Gastrocnemius medialis (tissue), 4 donors: ENCODE measurements at places on chromosomes 2 and 18. TPM values are rescaled to one million over a fixed set of nuclear protein-coding genes. Genes with fewer than 3 reads are reported as not detected.

Gene WDR75
- total RNA-seq, result 16.7 TPM

Gene CYP1B1
- 29.1 TPM for total RNA-seq

Gene LIMS3
- total RNA-seq, result 23.0 TPM

Gene LRRTM1
- total RNA-seq, result not detected

Gene CACNB4
- total RNA-seq, result 0.46 TPM

Gene FSHR
- total RNA-seq, result not detected

Gene STARD7
- 347 TPM for total RNA-seq

Gene MC5R
- not detected for total RNA-seq

Gene QPCT
- 4.1 TPM for total RNA-seq

Gene GALNT13
- 0.10 TPM for total RNA-seq

Gene PAX3
- 3.7 TPM for total RNA-seq

Gene SKA1
- 0.15 TPM for total RNA-seq

Gene RAB17
- 1.3 TPM for total RNA-seq

Gene CTAGE1
- total RNA-seq, result not detected

Gene GAL3ST2
- not detected for total RNA-seq

Gene LRATD1
- 0.33 TPM for total RNA-seq

- no peak for DNase-seq
Measured at GRCh38 chr2:29841386-29842004, 79.9 kb downstream of the ALK start.

- DNase-seq, result no peak
Measured at GRCh38 chr18:10119991-10120390, 206.2 kb downstream of the VAPA start.

GRCh38 chr2:165572151-165572550 lies 102.7 kb downstream of the CSRNP3 start:
- DNase-seq, result no peak

GRCh38 chr2:69773206-69773605 lies 31.3 kb downstream of the ANXA4 start:
- peak; percentile 7 for DNase-seq

- DNase-seq, result no peak
Measured at GRCh38 chr2:233832414-233832813, 21.9 kb downstream of the HJURP start.

DNA sequence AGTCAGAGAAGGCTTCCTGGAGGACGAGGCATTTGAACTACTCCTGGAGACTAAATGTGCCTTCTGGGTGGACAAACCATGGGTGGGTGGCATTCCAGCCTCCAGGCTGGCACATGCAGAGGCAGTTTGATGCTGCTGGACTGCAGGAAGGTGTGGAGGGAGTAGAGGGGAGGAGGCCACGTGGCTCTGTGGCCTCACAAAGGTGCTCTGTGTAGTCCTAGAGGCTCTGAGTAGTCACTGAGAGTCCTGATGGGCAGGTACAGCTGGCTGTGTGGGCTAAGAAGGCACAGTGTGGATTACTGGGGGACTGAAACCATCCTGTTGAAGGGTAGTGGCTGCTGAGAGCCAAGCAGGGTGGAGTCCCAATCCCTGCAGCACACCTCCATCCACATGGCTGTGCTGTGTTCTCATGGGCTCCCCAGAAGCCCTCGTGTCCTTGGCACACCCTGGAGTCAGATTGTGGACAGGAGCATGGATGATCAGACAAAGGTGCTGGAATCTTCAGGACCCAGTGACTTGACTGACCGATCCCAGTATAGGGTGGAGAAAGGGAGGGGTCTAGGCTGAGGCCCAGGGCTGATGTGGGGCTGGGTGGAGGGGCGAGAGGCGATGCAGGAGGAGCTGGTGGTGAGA lies 87.4 kb upstream of the HS6ST1 start:
- DNase-seq, result no peak

- DNase-seq, result no peak
Measured at GRCh38 chr2:199602896-199603717, 145.4 kb upstream of the SATB2 start.

- DNase-seq, result no peak
Measured at GRCh38 chr2:82993609-82994008, 1465.5 kb downstream of the SUCLG1 start.

DNA sequence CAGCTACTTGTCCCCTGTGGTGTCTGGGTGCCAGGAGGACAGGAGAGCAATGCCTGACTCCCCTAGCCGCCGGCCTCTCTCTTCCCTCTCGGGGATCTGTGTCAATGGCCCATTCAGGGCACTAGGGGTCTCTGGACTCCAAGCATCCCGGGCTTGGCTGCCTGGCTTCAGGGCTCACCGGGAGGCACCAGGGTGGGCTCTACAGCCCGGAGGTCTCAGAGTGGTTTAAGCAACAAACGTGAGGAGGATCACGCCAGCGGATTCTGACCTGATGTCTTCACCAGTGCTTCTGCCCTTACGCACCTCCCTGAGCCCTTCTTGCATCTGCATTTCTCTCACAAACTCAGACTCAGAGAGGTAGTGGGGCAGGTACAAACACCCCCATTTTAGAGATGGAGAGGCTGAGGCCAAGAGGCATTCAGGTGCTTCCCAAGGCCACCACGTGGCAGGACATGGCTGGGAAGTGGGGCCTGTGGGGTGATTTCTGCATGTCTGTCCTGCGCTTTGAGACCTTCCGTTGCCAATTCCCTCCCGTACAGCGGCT lies 243.0 kb downstream of the CELF4 start:
- no peak for DNase-seq

GRCh38 chr2:7428454-7429204 lies 511.4 kb downstream of the RNF144A start:
- DNase-seq, result no peak

GRCh38 chr2:70616168-70616694 lies 62.6 kb upstream of the TGFA start:
- no peak for DNase-seq

GRCh38 chr18:79452190-79452990 lies 56.7 kb downstream of the NFATC1 start:
- no peak for DNase-seq

DNA sequence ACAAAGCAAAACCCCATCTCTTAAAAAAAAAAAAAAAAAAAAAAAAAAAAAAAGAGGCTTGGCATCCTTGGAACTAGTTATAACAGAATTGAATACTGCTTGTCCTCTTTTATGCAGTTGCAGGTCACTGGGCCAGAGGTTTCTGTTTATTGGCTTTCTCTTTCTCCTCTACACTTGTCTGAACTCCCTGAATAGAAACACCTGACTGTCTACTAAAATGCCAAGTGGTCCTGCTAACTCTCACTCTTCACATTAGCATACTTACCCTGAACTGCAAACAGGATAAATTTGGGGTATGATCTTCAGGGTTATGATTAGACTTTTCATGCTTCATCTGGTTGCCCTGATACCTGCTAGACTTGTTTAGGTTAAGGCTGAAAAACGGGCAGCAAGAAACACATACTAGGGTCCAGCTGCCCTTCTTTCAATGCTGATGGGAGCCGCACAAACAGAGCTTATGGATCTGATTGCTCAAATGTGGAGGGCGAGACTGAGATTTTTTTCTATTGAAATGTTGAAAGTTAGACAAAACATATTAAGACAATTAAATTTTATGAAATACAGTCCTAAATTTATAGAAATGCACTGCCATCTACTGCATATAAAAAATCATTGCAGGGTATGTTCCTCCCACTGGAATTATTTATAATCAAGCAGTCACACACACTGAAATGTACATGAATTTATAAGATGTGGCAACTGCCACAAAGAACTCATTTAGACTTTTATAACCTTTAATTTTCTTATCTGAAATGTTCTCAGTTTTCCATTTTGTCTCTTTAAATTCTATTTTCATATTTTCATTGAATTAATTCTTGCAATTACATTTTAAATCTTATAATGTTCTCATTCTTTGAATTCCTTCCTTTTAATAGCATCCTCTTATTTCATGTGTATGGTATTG lies 40.8 kb downstream of the GTF3C3 start:
- DNase-seq, result no peak

DNA sequence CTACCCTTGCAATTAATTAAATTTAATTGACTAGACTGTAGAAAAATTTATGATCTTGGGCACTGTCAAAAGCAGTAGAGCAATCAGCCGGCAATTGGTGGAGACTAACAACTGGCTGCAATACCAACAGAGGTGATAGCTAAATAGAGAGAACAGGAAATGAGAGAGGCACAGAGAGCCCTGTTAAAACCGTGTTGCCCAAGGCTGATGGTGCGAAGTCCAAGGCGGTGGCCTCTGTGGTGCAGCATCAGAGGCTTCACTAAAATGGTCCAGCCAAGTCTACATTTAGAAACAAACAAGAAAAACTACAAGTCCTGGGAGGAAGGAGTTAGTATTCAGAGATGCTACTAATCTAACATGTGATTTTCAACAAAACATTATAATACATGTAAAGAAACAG lies 115.6 kb downstream of the NETO1 start:
- DNase-seq, result no peak

DNA sequence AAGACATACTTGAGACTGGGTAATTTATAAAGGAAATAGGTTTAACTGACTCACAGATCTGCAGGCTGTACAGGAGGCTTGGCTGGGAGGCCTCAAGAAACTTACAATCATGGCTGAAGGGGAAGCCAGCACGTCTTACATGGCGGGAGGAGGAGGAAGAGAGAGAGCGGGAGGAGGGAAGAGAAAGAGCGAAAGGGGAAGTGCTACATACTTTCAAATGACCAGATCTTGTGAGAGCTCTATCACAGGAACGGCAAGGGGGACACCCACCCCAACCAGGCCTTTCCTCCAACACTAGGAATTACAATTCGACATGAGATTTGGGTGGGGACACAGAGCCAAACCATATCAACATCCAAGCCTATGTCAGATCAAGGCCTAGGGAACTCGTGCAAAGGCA lies 24.2 kb downstream of the MYL12B start:
- DNase-seq, result no peak

DNA sequence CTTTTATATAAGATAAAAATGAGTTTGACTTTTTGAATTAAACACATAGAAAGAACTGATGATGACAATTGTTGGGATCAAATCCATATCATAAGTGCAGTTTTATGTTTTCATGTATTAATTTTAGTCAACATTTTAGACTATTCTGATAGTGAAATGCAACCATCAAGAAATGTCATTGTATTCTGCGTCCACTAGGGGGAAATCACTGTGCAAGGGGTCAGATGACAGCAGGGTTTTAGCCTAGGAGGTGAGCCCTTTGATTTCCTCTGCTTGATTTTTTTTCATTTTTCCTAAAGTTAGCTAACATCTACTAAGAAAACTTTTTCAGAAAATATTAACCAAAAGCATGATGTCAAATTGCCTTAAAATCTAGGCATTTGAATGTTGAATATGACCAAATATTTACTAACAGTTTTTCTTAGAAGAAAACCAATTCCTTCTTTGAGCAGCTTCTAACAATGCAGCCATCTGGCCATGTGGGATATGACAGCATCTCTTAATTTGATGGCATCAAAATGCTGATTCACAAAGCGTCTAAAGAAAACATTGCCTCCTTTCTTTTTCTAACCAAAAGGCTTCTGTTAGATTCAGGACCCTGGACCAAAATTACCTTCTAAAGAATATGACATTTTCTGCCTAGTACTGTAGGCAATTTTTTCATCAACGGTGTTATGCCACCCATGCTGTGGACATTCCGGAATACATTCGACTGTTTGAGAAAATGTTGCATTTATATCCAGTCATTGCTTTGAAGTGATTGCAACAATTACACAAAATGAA lies 141.5 kb downstream of the SPHKAP start:
- DNase-seq, result no peak

- DNase-seq, result no peak
Measured at GRCh38 chr18:57038395-57038794, 108.5 kb upstream of the BOD1L2 start.

- no peak for DNase-seq
Measured at GRCh38 chr18:33641141-33641540, 63.1 kb downstream of the ASXL3 start.

DNA sequence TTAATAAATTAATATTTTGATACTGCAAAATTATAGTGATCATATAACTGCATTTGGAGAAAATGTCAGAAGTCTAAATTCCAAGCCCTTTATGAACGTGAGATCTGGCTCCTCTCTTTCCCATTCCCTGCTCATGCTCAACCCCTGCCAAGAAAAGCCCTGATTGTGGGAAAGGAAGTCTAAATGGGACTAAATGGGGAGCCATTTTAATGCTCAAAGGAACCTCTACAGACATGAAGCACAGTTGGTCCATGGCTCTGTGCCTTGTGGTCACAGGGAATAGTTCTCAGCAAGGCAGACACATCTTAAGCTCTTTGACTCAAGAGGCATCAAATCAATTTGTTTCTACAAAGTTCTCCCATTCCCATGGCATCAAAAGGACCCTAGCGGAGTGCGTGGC lies 29.3 kb upstream of the INSIG2 start:
- DNase-seq, result no peak

GRCh38 chr18:22473366-22473765 lies 55.7 kb upstream of the CTAGE1 start:
- no peak for DNase-seq

GRCh38 chr2:143477714-143478443 lies 348.7 kb downstream of the ARHGAP15 start:
- DNase-seq, result no peak
